ENCODE measurements at places on chromosomes 6 and 20. TPM values are rescaled to one million over a fixed set of nuclear protein-coding genes. Genes with fewer than 3 reads are reported as not detected.

HAO1 gene
- polyA plus RNA-seq = not detected

SOX18 gene
- 60.0 TPM for polyA plus RNA-seq

POLR1C gene
- 35.5 TPM for polyA plus RNA-seq

BHLHE23 gene
- polyA plus RNA-seq = 0.03 TPM

CRISP2 gene
- polyA plus RNA-seq = not detected

FOXQ1 gene
- not detected for polyA plus RNA-seq

DNA sequence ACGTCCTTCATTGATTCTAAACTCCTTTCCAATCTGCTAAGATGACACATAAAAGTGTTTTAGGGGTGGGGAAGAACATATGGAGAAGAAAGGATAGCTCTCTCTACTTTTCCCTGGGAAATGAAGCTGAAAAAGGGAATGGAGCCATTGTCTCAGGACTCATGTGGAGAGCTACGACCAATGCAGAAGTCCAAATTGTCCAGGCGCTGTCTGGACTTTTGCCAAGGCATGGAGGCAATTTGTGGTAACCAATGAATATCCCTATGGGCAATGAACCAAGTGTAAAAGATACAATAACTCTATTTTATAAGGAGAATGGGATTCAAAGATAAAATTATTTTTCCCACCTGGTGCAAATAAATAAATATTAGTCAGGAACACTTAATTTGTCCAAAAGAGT is 16.1 kb downstream of the FBXL4 start:
- peaks cover 12% of the 10 kb centered on the region for H3K4me1 ChIP-seq
- H3K36me3 ChIP-seq = peaks cover 5% of the 10 kb centered on the region
- no peak overlapping the region for H3K27ac ChIP-seq

GRCh38 chr6:36977470-36977941 is 8.5 kb downstream of the MTCH1 start:
- no peak for DNase-seq
- no peak overlapping the region for H3K4me3 ChIP-seq
- no peaks in the 10 kb centered on the region for H3K27me3 ChIP-seq
- peaks cover 53% of the 10 kb centered on the region for H3K36me3 ChIP-seq
- peaks cover 57% of the 10 kb centered on the region for H3K4me1 ChIP-seq

DNA sequence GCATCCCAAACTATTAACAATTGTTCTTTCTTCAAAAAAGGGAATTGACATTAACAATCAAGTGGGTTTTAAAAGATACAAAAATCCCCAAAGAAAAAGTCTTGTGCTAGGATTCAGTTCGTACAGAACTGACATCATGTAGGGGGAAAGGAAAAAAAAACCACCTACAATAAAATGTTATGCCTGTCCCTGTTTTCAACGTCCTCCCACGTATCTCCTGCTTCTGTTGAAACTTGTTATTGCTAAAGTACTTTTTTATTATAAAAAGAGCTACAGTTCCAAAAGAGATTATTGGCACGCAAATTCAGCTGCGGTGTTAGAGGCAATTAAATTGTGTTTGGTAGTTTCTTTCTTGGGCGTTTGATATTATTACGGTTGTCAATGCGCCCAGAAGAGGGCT is 102.8 kb upstream of the PHACTR1 start:
- H3K27me3 ChIP-seq = no peaks in the 10 kb centered on the region
- no peak for DNase-seq
- H3K27ac ChIP-seq = no peak overlapping the region
- H3K4me3 ChIP-seq = no peak overlapping the region

DNA sequence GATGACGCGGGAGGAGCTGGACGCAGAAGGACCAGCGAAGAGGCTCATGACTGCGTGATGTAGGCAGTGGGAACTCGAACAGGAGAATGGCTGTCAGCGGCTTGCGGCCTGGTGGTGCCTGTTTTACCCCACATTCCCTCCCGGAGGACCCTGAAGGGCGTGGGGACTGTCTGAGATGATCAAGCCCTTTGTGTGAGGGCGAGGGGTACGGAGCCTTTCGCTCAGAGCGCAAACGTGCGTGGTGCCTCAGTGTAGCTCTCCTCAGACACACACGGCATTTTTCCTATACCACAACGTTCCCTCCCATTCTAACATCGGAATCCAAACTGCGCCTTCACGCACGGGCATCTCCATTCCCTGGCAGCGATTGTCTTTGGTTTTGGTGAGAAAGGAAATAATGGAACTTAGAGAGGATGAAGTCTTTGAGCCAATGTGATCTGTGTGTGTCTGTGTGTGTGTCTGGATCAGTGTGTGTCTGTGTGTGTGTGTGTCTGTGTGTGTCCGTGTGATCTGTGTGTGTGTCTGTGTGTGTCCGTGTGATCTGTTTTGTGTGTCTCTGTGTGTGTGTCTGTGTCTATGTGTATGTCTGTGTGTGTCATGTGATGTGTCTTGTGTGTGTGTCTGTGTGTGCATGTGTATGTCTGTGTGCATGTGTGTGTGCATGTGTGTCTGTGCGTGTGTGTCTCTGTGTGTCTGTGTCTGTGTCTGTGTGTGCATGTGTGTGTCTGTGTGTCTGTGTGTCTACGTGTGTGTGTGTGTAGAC is 5.3 kb downstream of the PTK6 start:
- no peak for DNase-seq
- no peaks in the 10 kb centered on the region for H3K36me3 ChIP-seq
- H3K4me1 ChIP-seq = peaks cover 10% of the 10 kb centered on the region
- peaks cover 24% of the 10 kb centered on the region for H3K27me3 ChIP-seq
- H3K27ac ChIP-seq = no peak overlapping the region

- H3K4me1 ChIP-seq = no peaks in the 10 kb centered on the region
- no peak for DNase-seq
- no peaks in the 10 kb centered on the region for H3K36me3 ChIP-seq
- H3K4me3 ChIP-seq = no peak overlapping the region
- H3K27me3 ChIP-seq = peaks cover 4% of the 10 kb centered on the region
These were observed 311.4 kb downstream of the TFAP2C start for GRCh38 chr20:56940466-56940865.

DNA sequence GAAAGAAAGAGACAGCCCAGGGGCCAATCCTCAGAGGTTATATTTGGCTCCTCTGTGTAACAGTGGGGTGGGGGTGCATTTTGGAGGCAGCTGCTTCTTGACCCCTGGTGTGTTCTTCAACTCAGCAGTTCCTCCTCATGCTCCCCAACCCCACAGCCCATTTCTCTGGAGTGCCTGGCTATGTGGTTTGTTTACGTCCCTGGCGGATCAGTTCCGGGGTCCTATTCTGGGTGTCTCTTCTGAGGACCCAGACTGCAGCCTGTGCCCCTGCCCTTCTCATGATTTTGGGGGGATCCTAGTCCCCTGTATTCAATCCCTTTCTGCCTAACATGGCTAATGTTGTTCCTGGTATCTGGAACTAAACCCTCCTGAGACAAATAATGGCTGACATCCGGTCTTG is 70.5 kb upstream of the SULF2 start:
- no peaks in the 10 kb centered on the region for H3K27me3 ChIP-seq
- H3K4me1 ChIP-seq = peaks cover 18% of the 10 kb centered on the region
- no peak for DNase-seq
- no peak overlapping the region for H3K27ac ChIP-seq
- H3K4me3 ChIP-seq = no peak overlapping the region

DNA sequence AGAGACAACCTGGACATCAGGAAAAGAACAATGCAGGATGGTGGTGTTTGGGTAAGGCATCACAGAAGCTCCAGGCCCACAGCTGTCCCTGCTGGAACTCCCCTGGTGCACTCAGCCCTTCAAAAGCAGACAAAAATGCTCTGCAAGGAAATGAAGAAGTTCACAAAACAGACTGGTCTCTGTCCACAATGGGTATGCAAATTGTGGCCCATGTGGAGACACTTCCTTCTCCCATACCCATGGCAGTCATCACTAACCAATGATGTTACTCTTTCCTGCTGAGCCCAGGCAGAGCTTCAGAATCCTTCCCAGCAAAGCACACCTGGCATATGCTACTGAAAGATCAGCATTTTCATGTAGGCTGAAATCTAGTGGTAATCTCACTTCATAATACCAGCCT is 42.6 kb upstream of the PXDC1 start:
- DNase-seq = no peak
- H3K4me3 ChIP-seq = no peak overlapping the region
- no peak overlapping the region for H3K27ac ChIP-seq
- H3K36me3 ChIP-seq = no peaks in the 10 kb centered on the region
- H3K4me1 ChIP-seq = peaks cover 39% of the 10 kb centered on the region

GRCh38 chr6:132819405-132820161 is 5.2 kb downstream of the RPS12 start:
- H3K4me1 ChIP-seq = peaks cover 32% of the 10 kb centered on the region
- DNase-seq = no peak
- no peak overlapping the region for H3K27ac ChIP-seq
- peaks cover 62% of the 10 kb centered on the region for H3K36me3 ChIP-seq

GRCh38 chr6:11535801-11536230 is 1.7 kb upstream of the TMEM170B start:
- H3K27ac ChIP-seq = no peak overlapping the region
- peaks cover 7% of the 10 kb centered on the region for H3K4me1 ChIP-seq
- no peak for DNase-seq
- no peak overlapping the region for H3K4me3 ChIP-seq
- H3K27me3 ChIP-seq = no peaks in the 10 kb centered on the region

DNA sequence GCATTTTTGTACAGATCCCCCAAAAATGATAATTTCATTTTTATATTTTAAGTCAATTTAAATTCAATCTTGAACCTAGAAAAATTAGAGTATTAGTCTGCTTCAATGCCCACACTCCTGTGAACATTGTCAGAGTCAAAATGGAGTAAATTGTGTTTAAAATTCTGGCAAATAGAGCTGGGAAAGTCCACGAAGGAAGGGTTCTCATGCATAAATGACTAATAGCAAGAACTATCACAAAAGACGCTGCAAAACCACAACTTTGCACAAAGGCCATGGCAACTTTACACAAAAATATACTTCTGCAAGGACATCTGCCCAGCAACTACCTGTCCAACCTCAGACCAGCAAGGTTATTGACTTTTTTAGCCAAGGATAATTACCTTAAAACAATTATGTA is 203.2 kb upstream of the SMLR1 start:
- H3K4me3 ChIP-seq = no peak overlapping the region
- no peaks in the 10 kb centered on the region for H3K27me3 ChIP-seq
- DNase-seq = no peak
- no peaks in the 10 kb centered on the region for H3K36me3 ChIP-seq

DNA sequence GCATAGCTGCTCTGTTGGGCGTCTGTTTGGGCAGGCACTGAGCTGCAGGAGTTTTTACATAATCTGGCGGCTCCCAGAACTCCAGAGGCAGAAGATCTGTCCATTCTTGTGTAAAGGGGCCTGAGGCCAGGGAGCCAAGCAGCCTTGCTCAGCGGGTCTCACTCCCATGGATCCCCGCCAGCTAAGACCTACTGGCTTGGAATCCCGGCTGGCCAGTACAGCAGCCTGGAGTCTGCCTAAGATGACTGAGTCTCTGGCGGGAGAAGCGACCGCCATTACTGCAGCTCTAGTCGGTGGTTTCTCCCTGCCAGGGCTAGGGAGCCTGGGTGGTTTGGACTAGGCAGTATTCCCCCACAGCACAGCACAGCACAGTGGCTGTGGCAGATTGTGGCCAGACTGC is 268.4 kb upstream of the SYNCRIP start:
- no peak overlapping the region for H3K27ac ChIP-seq
- DNase-seq = no peak
- no peaks in the 10 kb centered on the region for H3K4me1 ChIP-seq
- no peaks in the 10 kb centered on the region for H3K27me3 ChIP-seq
- no peaks in the 10 kb centered on the region for H3K36me3 ChIP-seq

DNA sequence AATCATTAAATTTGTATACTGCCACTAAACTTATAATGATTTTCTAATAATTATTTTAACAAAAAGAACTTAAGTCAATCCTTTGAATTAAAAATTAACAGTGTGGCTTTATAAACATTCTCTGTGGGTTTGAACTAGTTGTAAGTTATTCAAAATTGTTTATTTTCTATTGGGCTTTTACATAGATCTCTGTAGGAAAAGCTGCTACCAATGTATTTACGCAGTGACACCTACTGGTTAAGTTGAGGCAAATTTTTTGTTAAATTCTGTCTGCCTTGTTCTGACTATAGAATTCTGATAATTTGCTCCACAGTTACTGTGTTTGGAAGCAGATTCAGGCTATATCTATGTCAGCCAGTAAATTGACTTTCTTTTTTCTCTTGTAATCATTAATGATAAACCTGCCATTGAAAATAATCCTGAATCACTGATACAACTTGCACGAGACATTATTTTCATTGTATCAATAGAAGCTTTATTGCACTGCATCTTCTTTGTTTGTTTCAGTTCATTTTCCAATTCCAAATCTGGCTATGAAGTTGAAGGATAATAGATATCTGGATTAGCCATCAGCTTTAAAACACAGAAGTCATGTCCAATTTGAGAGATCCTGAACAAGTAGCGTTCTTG is 66.0 kb upstream of the UTRN start:
- H3K27ac ChIP-seq = no peak overlapping the region
- H3K36me3 ChIP-seq = no peaks in the 10 kb centered on the region
- H3K4me3 ChIP-seq = no peak overlapping the region
- no peak for DNase-seq

DNA sequence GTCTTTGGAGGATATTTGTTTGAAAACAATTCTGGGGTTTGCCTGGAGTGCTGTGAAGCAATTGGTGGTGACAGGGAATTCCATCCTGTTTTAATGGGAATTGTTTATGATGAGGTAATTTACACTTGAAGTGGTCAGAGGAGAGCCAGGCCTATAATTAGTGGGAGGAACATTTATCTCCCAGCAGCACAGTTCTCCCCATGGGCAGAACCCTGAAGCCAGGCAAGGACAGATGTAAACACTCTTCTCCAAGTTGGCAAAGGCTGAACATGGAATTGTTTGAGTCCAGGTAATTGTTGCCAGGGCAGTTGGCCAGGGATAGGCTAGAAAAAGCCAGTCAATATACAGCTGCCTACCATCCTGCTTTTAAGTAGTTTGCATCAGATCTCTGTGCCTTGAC is 789.7 kb downstream of the FRK start:
- no peak overlapping the region for H3K4me3 ChIP-seq
- no peaks in the 10 kb centered on the region for H3K36me3 ChIP-seq
- no peak for DNase-seq
- H3K27me3 ChIP-seq = no peaks in the 10 kb centered on the region

GRCh38 chr20:22071841-22072240 is 366.4 kb downstream of the PAX1 start:
- H3K4me3 ChIP-seq = no peak overlapping the region
- no peak overlapping the region for H3K27ac ChIP-seq
- H3K27me3 ChIP-seq = no peaks in the 10 kb centered on the region
- no peaks in the 10 kb centered on the region for H3K4me1 ChIP-seq

DNA sequence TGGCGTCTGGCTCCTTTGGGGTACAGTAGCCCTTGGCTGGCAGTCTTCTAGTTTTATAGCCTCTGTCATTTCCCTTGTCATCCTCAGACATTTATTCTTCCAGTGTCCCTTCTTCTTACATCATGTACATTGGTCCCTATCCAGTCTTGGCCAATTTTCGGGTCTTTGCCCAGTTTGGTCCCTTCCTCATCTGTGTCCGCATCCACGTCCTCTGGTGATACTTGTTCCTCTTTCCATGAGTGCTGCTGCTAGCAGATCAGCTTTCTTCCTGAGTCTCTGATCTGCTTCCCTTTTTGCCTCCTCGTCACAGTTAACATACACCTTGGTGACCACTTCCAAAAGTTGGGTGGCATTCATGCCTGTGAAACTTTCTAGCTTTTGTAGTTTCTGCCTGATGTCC is 86.2 kb upstream of the GPR6 start:
- H3K36me3 ChIP-seq = no peaks in the 10 kb centered on the region
- no peaks in the 10 kb centered on the region for H3K4me1 ChIP-seq
- H3K27ac ChIP-seq = no peak overlapping the region
- no peak for DNase-seq
